GDM1 (cell line): ENCODE measurements at places on chromosomes 16 and 17.

DNA sequence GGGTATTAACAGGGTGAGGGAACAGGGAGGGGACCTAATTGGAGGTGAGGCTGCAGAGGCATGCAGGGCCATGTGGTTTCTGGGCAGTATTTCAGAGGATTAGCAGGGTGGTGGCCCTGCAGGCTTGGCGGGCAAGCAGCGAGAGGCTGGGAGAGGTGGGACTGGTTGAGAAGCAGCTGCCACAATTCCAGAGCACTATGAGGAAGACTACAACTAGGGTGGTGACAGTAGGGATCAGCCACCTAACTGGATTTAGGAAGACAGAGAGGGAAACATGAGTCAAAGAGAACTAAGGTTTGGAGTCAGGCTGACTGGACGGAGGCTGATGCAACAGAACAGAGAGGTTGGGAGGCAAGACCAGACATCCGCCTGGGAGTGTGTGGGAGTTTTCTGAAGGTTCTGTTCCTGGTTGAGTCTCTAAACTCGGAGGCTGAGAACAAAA is 12.3 kb downstream of the ALOXE3 start:
- no peak for DNase-seq

- DNase-seq = no peak
Observed at GRCh38 chr17:72358465-72358864, 237.6 kb downstream of the SOX9 start.

DNA sequence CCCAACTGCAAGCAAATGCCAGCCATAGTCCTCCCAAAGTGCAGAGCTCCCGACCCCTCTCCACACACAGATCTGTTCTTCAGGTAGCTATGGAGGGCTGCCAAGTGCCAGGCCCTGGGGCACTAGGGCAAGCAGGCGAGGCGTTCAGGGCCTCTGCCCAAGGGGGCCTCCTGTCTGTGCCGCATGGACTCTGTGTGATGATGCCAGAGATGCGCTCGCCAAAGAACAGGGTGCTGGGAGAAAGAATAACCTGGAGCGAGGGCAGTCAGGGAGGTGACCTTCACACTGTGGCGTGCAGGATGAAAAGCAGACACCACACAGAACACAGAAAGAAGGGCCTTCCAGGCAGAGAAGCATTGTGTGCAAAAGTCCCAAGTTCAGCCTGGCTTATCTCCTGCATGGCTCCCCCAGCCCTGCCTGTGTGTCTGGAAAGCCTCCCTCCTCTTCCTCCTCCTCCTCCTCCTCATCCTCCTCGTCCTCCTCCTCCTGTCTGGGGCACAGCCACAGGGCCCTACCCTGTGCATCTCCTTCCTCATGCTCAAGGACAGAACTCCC is 44.2 kb downstream of the PEMT start:
- DNase-seq = no peak

- no peak for DNase-seq
Observed at GRCh38 chr16:64362193-64362592, 759.7 kb downstream of the CDH11 start.

DNA sequence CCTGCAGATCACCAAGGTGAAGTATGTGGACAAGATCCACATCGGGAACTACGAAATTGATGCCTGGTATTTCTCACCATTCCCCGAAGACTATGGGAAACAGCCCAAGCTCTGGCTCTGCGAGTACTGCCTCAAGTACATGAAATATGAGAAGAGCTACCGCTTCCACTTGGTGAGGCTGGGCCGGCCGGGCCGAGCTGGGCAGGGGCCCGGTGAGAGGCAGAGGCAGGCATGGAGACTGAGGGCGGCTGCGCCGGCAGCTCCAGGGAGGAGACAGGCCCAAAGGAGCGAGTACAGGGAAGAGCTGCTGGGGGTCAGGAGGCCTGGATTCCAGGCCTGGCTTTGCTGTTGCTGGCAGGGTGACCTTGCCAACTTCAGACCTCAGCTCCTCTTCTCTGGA is 8.3 kb downstream of the PRSS8 start:
- no peak for DNase-seq

GRCh38 chr17:14843086-14843795 is 421.9 kb downstream of the PMP22 start:
- no peak for DNase-seq

GRCh38 chr16:7303052-7303610 is 29.5 kb upstream of the RBFOX1 start:
- no peak for DNase-seq

GRCh38 chr17:80899402-80900268 is 92.0 kb upstream of the CHMP6 start:
- DNase-seq = peak; percentile 12

GRCh38 chr16:24232936-24233335 is 23.2 kb upstream of the CACNG3 start:
- no peak for DNase-seq

DNA sequence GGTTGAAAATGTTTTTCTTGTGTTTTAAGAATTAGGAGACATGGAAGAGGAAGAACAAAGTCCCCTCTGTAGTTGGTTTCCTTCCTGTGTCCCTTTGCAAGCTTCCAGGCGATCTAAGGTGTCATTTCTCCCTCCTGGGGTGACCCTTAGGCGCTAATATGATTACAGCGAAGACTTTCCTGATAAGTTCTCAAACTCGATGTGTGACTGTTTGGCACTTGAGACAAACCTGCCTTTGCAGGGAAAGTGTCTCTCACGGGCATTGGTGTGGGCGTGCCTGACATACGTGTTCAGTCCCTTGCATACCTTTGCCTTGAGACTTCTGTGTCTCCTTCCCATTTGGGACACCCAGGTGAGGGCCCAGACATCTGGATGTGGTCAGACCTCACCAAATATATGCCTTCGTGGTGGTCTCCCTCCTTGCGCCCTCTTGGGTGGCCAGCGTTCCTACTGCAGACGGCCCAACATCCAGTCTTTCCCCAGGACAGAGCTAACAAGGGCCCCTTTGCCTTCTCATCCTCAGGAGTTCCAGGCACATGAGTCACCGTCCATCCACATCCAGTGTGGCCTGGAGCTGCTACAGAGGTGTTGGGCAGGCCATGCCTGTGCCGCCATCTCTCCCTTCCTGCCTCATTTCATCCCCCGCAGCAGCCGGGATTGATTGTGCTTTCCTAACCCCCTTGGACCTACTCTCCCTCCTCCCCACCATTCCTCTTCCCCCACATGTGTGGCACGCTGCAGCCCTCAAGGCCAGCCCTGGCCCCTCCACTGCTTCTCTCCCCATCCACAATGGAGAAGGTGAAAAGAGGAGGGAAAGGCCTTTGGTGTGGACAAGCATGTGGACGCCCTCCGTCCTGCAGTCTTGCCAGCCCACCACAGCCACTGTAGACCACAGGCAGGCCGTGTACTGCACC is 3.1 kb upstream of the JPT2 start:
- DNase-seq = no peak

- DNase-seq = no peak
Observed at GRCh38 chr16:84663433-84664101, 15.3 kb downstream of the KLHL36 start.

DNA sequence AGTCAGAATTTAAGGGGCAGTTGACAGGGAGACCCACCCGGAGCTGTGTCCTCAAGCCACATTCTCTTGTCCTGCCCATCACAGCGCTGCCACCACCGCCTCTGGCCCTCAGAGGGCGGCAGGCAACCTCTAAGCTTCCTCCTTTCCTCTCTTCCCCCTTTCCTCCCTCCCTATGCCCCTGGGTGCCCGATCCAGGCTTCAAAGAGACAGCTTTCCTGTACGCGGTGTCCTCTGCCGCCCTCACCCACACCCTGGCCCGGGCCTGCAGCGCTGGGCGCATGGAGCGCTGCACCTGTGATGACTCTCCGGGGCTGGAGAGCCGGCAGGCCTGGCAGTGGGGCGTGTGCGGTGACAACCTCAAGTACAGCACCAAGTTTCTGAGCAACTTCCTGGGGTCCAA is 23.5 kb downstream of the WNT9B start:
- DNase-seq = no peak

- DNase-seq = no peak
Observed at GRCh38 chr17:40374821-40375498, 10.4 kb upstream of the GJD3 start.

GRCh38 chr17:10121971-10122707 is 76.3 kb downstream of the GAS7 start:
- DNase-seq = no peak
